ENCODE measurements at places on chromosomes 6 and 20. TPM values are rescaled to one million over a fixed set of nuclear protein-coding genes. Genes with fewer than 3 reads are reported as not detected.

OR2H1 gene
- total RNA-seq: not detected

UST gene
- total RNA-seq: 2.8 TPM

FGD2 gene
- not detected for total RNA-seq

SLC35F1 gene
- 2.9 TPM for total RNA-seq

TMEM170B gene
- total RNA-seq: 0.57 TPM

SEL1L2 gene
- not detected for total RNA-seq

ENPP4 gene
- 0.93 TPM for total RNA-seq

SPO11 gene
- not detected for total RNA-seq

RBPJL gene
- not detected for total RNA-seq

SIM1 gene
- not detected for total RNA-seq

CLPSL1 gene
- not detected for total RNA-seq

NRM gene
- 5.7 TPM for total RNA-seq

OR11A1 gene
- not detected for total RNA-seq

PACSIN1 gene
- total RNA-seq: 0.04 TPM

Measured in A375 (cell line).